ENCODE measurements at places on chromosomes 13 and 19. TPM values are rescaled to one million over a fixed set of nuclear protein-coding genes. Genes with fewer than 3 reads are reported as not detected.

DNA sequence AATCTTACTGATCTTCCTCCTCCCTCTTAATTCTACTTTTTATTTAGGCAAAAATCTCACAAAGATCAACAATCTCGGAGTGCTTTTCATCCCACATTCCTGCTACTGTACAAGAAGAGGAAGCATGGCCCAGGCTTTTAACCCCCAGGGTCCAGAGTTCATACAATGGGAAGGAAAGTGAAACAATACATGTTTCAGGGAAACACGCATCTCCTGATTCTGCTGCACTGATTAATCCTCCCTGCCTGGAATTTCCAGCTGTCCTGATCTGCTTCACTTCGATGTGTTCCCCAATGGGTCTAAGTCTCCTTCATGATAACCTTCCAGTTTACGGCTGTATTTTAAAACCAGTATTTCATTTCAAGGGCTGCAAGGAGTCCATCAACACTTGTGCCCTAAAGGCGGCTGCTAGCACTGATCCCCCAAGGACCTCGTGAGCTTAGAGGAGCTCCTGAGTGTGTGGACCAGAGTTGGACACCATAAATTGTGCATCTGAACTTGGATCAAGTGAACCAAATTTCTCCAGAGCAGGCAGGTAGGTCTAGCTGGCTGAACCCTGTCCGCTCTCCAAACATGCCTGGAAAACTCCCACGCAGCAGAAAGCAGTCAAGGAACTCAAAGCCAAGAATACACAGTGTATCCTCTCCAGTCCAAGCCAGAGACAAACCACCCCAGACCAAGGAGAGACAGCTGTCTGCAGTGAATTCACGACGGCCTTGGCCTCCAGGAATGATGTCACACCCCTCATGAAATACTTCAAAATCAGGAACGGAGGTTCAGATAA lies 44.3 kb downstream of the COL4A1 start:
- DNase-seq, result no peak

Gene JAK3
- polyA plus RNA-seq, result 2.8 TPM

- DNase-seq, result no peak
Observed at GRCh38 chr13:39526499-39526898, 76.5 kb downstream of the LHFPL6 start.

Gene HSH2D
- 1.1 TPM for polyA plus RNA-seq

DNA sequence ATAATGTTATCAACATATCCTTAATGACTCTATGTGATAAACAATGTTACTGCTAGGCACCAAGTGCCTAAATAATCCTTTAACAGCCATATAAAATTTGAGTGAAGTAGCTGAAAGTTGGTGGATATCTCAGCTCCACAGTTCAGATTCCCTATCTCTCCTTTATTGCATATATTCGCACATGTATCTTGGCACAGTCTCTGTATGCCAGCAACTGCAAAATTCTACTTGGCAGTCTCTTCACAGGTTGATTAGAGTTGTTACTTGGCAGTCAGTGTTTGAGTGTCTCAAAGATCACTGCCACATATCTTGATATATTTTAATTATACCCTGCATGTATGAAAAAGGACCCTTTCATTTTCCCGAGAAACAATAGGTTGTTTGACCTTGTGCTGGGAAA lies 879.3 kb downstream of the OLFM4 start:
- DNase-seq, result no peak

Gene CNN1
- 22.7 TPM for polyA plus RNA-seq

Gene DMKN
- 569 TPM for polyA plus RNA-seq

DNA sequence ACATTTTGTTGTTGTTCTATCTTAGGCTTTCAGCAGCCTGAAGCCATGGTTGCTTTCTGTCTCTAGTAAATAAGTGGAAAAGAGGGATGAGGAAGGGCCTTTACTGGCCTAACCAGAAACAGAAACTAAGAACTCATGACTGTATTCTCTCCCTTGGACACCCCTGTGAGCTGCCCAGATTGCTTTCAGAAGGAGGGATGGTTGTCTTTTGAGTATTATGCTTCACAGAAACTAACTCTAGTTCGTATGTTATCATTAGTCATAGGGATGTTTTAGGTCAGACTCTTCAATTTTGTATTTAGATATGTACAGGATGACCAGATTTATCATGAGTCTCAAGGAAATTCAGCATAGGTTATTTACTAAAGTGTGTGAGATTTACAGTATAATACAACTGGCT lies 17.5 kb downstream of the BORA start:
- DNase-seq, result no peak

DNA sequence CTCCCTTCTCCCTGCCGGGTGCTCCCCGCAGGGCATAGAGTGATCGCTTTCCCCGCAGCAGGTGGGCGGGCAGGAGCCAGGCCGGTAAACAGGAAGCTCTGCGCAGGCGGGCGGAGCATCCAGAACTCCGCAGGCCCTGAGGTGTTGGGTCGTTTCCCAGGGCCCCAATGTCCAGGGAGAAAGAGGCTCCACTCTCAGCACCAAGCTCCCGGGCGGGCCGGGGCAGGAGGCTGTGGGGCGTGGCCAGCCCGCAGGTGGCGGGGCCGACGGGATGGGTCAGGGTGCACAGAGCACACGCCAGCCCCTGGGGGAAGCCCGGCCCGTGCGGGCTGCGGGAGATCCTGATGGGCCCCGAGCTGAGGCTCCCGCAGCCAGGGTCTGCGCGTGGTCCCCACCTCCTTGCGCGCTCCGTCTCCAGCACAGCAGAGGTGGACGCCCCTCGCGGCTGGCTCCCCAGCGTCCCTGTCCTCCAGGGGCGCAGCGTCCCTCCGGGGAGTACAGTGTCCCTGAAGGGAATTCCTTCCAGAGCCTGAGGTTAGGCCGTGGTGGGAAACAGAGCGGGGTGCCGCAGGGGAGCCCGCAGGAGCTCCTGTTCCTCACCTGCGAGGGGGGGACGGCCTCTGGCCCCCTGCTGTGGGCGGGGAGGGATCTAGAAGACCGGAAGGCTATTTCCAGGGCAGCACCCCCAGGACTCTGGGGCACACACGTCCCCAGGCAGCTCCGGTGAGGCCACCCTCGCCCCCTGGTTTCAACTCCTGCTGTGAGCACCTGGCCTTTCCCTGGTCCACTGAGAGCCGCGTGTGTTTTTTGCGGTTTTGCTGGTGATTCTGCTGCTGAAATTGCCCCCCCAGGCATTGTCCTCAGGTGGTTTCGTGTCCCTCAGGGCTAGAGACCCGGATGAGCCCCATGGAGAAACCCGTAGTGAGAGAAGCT lies 12.2 kb downstream of the PIP5K1C start:
- DNase-seq, result peak; percentile 71

Gene SIAH3
- polyA plus RNA-seq, result 0.13 TPM

DNA sequence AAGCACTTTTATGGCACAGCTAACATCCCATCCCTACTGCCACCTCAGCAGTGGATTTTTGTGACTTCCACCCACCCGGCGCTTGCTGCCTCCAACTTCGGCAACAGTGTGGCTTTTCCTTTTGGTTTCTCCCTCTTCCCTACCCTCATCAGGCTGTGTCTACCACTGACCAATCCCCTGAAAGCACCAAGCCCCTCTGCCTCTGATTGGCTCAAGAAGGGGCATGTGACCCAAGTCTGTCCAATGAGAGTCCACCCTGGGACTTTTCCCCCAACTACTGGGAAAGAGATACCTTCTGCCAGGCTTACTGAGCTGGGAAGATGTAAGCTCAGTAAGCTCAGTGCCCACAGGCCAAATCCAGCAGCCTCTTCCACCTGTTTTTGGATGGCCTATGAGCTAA lies 5.8 kb downstream of the SMIM7 start:
- peak; percentile 27 for DNase-seq

Gene IL12RB1
- polyA plus RNA-seq, result not detected

- no peak for DNase-seq
Observed at GRCh38 chr13:49993666-49994065, 3.2 kb upstream of the TRIM13 start.

Gene ERICH4
- not detected for polyA plus RNA-seq

- DNase-seq, result no peak
Observed at GRCh38 chr19:27709496-27709895, 1503.5 kb downstream of the UQCRFS1 start.

Gene VAV1
- polyA plus RNA-seq, result 1.0 TPM

DNA sequence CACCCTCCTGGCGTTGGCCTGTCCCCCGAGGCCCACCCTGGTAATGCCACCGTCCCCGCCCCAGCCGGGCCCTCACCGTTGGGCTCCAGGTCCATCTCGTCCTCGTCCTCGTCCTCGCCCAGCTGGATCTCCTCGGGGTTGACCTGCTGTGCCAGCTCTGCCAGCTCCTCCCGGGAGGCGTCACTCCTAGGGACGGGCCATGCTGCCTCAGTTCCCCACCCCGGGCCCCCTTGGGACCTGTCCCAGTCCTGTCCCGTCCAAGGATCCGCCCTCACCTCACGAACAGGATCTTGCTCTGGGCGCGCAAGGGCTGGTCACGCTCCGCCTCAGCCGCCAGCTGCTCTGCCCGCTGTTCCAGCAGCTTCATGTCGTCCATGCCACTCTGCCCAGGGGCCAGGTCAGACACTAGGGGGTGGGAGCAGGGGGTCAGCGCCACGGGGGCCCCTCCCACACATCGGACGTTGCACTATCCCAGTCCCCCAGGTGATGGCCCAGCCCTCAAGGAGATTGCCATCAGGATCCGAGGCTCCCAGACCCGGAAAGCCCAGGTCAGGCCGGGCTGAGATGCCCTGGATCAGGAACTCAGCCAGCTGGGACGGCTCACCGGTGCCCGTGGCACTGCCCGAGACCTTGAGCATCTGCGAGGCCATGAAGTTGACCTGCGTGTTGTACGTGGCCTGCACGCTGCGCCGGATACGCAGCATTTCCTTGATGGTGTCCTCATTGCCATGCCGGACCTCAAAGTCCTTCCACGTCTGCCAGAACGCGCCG lies 9.5 kb downstream of the XAB2 start:
- no peak for DNase-seq

Gene TEKTIP1
- 0.50 TPM for polyA plus RNA-seq

Gene SEMA6B
- polyA plus RNA-seq, result 6.9 TPM

DNA sequence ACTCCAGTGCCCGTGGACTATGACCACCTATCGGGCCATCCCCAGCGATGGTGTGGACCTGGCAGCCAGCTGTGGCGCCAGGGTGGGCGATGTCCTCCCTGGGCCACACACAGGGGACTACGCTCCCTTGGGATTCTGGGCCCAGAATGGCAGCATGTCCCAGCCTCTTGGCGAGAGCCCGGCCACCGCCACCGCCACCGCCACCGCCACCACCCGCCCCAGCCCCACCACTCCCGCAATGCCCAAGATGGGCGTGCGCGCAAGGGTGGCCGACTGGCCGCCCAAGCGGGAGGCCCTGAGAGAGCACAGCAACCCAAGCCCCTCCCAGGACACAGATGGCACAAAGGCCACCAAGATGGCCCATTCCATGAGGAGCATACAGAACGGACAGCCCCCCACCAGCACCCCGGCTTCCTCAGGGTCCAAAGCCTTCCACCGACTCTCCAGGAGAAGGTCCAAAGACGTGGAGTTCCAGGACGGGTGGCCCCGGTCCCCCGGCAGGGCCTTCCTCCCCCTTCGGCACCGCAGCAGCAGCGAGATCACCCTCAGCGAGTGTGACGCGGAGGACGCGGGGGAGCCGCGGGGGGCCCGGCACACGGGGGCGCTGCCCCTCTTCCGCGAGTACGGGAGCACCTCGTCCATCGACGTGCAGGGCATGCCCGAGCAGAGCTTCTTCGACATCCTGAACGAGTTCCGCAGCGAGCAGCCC lies 142.3 kb downstream of the DPF1 start:
- no peak for DNase-seq

DNA sequence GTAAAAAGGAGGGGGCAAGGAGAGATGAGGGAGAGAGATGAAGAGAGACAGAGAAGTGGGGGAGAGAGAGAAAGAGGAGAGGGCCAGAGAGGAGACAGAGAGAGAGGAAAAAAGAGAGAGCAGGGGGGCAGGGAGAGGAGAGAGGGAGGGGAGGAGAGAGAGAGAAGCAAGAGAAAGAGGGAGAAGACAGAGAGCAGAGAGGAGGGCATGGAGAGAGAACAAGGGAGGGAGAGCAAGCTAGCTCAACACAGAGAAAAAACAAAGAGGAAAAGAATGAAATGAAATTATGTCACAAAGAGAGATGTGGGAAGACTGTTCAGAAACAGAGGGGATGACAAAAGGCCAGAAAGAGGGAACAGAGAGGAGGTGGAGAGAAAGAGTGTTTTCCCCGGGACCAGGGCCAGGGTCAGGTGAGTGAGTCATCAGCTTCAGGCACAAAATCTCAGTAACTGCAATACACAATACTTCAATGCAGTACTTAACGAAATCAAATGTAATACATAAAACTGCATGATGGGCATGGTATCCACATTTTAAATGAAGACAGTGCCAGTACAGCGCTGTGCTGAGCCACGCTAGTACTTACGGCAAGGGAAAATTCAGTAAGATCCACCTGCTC lies 4.8 kb downstream of the KLK7 start:
- DNase-seq, result no peak

GRCh38 chr13:76086729-76087128 lies 450.6 kb downstream of the LMO7 start:
- DNase-seq, result peak; percentile 10
